ENCODE measurements at places on chromosomes 16 and 17.
A peak's percentile ranks its signal among the peaks of the same experiment; 100 is the strongest.

GRCh38 chr16:4775005-4775404 is 8.0 kb upstream of the ZNF500 start:
- no peak for DNase-seq

GRCh38 chr17:12358477-12358876 is 307.2 kb upstream of the MYOCD start:
- DNase-seq = no peak

- no peak for DNase-seq
Observed at GRCh38 chr17:73947281-73947965, 256.1 kb upstream of the RPL38 start.

GRCh38 chr17:50544516-50544915 is 2.5 kb upstream of the SPATA20 start:
- no peak for DNase-seq

GRCh38 chr16:31572821-31573220 is 45.1 kb downstream of the AHSP start:
- no peak for DNase-seq

GRCh38 chr17:39197380-39198185 is at the start of gene CACNB1:
Gene CACNB1, minus strand, starts transcription at chr17:39197669. Its CDS starts 174 bp downstream, at chr17:39197495.
- DNase-seq = peak; percentile 78

- DNase-seq = no peak
Observed at GRCh38 chr17:63930951-63931575, 1.1 kb downstream of the CD79B start.

DNA sequence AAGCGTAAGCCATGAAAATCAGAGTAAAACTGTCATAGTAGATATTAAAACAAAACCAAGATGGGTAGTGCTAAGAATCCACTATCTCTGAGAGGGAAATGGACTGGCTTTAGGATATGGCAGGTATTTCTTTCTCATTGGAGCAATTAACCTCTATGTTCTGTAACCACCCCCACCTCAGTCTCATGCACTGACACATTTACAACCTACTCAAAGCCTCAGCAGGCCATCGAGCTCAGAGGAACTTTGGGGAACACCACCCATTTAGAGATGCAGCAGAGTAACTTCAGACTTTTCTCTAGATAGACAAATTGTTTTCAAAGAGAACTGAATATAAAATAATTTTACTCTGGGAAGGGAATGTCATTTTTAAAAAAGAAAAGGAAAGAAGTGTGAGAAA is 615.8 kb upstream of the ZFHX3 start:
- no peak for DNase-seq

DNA sequence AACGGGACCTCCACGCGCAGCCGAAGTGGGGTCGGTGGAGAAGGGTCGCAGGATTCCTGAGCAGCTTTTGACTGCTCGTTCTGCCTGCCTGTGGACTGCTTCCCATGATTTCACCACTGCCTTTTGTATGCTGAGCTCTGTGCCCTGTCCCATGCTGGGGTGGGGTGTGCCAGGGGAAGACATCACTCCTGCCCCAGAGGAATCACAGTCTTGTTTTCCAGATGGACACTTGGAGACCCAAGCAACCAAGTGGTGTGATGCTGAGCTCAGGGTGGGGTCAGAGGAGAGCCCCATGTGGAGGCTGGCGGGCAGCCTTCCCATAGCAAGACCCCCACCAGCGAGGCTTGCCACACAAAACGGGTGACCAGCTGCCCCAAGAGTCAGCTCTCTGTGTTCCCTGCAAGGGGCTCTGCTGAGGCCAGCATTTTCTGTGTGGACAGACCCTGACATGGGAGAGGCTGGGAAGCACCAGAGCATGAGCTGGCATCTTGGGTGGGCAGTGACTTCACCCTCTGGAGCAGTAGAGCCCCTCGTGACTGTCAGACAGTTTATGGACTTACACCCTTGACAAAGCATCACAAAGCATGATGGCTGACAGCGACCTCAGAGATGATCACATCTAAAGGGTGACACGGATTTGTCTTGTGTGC is 111.9 kb downstream of the GNAO1 start:
- no peak for DNase-seq

- no peak for DNase-seq
Observed at GRCh38 chr16:4240624-4241023, 1.3 kb downstream of the SRL start.

DNA sequence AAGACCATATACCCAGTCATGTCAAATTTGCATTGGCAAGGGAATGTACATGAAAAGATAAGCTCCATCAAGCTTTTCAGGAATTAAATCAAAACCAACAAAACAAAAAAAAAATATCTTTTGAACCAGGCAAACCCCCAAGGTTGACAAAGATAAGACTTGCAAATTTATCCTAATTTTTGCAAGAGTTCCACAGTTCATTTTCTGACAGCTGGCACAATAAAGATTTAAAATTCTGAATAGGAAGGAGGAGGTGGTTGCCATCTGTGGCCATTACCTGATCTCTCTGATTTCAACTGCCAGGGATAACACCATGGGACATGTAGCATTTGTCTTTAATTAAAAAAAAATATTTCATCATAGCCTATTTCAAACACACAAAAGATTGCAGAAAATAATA is 135.9 kb upstream of the SHISA6 start:
- DNase-seq = no peak

DNA sequence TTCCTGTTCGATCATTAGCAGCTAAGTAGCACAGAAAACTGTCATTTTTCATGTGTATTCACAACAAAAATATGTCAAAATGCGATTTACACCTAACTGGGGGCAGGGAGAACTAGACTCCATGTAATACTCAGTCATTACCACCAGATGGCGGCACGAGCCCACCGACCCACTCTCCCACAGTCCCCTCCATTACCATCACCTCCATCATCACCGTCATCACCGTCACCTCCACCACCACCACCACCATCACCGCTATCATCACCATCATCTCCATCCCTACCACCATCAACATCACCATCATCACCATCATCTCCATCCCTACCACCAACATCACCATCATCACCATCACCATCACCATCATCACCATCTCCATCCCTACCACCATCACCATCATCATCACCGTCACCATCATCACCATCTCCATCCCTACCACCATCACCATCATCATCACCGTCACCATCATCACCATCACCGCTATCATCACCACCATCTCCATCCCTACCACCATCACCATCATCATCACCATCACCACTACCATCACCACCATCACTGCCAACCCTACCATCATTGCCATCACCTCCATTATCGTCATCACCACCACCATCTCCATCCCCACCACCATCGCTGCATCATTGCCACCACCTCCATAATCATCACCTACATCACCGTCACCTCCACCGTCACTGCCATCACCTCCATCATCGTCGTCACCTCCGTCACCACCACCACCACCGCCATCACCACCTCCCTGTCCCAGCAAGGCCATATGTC is 14.4 kb downstream of the NDUFAF8 start:
- DNase-seq = peak; percentile 71

GRCh38 chr17:29394761-29395160 is 4.6 kb downstream of the TAOK1 start:
- DNase-seq = no peak

Measured in cerebellar cortex (tissue), 1 donor.